ENCODE measurements at places on chromosomes 3 and 15.
A peak's percentile ranks its signal among the peaks of the same experiment; 100 is the strongest.

DNA sequence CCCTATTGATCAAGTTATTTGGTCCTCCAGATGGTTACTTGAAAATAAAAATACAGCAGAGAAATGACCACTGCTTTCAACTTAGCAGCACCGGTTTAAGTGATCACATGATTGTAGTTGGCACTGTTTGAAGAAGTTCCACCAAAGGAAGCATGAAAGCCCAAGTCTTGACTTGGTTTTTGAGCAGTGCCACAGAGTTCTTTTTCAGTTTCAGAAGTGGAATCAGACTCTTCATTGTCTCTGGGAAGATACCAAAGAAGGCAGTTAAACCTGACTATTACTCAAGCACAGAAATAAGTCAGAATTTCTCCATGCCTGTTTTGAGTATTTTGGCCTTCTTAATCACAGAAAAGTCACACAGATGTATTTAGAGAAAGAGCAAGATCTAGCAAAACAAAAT is 66.7 kb downstream of the BBX start:
- no peak for DNase-seq

- DNase-seq, result no peak
Measured at GRCh38 chr15:92869263-92869940, 30.7 kb upstream of the CHD2 start.

GRCh38 chr3:181454451-181455027 is 257.2 kb upstream of the SOX2 start:
- DNase-seq, result no peak

DNA sequence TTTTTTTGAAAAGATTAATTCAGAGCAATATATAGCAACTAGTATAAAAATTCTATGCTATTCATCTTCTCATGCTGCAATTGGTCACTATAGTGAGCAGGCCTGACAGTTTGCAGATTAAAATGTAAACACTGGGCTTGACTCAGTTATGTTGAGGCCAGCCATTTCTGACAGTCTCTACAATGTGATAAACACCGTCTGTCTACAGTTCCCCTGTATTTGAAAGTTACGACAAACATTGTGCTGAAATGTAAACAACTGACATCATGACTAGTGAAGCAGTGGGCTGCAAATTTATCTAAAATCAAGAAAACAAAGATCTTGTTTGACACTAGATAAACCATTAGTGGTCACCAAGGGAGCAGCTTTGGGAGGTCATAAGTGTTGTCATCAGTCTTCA is 197.4 kb downstream of the ISL2 start:
- no peak for DNase-seq

DNA sequence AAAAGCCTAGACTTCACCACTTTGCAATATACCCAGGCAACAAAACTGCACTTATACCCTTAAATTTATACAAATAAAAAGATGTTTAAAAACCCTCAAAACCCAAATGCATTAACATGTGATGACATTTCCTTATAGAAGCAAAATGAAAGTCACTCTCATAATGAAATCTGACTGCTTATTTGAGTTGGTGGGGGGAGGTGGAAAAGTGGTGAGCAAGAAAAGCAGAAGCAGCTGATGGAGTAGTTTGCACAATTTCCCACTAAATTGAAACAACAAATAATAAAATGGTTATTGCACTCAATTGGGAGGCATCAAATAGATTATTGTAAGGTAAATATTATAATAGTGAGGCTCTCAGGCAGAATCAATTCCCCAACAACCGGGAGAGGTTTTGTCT is 54.0 kb upstream of the GADL1 start:
- no peak for DNase-seq

- DNase-seq, result no peak
Measured at GRCh38 chr3:189772584-189772983, 141.4 kb downstream of the TP63 start.

- DNase-seq, result peak; percentile 9
Measured at GRCh38 chr3:24680214-24680967, 185.7 kb upstream of the THRB start.

DNA sequence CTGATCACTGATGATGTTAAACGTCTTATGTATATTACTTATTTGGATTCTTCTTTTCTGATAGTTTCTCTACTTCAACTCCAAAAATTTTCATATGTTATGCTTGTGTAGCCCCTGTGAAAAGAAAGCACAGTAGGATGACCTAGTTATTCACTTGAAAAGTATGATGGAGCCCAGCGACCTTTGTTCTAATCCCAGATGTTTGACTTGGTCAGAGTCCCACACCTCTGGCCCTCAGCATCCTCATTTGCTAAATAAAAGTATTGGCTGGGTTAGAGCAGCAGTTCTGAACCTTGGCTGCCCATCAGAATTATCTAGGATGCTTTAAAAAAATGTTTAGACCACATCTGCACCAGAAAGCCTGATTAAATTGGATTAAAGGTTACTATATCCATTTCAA is 173.7 kb downstream of the ATG7 start:
- no peak for DNase-seq

DNA sequence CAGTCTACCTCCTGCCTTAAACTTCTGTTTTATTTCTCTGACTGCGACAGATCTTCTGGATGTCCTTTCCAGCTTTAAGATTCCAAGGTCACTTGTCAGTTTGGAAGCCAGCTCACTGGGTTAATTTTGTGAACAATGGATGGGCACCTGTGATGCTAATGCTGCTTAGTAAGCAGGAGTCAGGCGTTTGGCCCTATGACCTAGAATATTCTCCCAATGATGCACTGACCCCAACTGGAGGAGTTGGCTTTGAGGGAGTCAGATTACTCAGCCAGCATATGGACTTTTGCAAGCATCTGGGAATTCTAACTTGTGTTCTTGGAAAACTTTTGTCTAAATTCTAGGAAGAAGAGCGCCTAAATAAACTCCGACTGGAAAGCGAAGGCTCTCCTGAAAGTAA is 28.1 kb downstream of the HACD3 start:
- DNase-seq, result no peak

DNA sequence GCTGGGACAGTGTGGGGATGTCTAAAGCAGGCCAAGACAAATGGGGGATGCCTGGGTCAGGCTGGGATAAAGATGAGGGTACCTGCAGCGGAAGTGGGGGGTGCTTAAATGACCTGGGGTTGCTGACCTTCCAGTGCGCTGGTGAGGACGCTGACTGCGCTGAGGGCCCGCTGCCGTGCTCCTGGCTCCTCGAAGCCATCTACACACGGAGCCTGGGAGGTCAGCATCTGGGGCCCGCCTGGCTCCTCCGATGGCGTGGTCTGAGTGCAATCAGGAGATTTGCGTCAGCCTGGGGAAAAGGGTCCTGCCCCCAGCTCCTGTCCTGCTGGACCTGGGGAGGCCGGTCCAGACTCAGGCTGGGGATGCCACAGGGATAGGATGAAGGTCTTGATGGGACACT is 50.7 kb downstream of the SCN5A start:
- DNase-seq, result no peak

DNA sequence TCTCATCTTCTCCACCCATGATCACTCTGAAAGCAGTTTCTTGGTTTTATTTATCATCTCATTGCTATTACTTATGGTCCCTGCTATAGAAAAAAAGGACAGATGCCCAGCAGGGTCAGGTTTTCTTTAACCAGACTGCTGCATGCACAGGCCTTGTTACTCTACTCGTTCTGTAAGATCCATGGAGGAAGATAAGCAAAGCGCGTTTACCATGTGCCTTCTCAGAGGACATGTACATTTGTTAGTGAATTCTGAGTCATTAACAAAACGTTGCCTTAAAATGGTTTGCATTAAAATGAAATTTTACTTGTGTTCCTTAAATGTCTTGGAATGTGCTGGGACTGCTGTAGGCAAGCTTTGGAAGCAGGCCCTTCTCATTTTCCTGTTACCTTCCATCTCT is 657.3 kb upstream of the KCNMB2 start:
- DNase-seq, result no peak

Measured in GM18507 (cell line).